ENCODE measurements at places on chromosomes 4 and X. TPM values are rescaled to one million over a fixed set of nuclear protein-coding genes. Genes with fewer than 3 reads are reported as not detected.

Gene GLOD5
- not detected for total RNA-seq

Gene NALF2
- total RNA-seq = 0.13 TPM

Gene MAGEA10
- not detected for total RNA-seq

Gene KANTR
- total RNA-seq = 10.1 TPM

Gene SPANXA1
- not detected for total RNA-seq

Gene MTTP
- not detected for total RNA-seq

Gene CLCN4
- total RNA-seq = 0.37 TPM

Gene ENOPH1
- total RNA-seq = 22.4 TPM

Gene DCAF8L2
- not detected for total RNA-seq

Gene USP17L12
- not detected for total RNA-seq

Gene CCDC160
- total RNA-seq = not detected

Gene IL1RAPL1
- total RNA-seq = not detected

Gene BANK1
- 11.9 TPM for total RNA-seq

Gene CTAG2
- total RNA-seq = not detected

Gene CPZ
- total RNA-seq = not detected

Gene APLN
- total RNA-seq = not detected

Gene MAGEA2B
- not detected for total RNA-seq

Gene BEX1
- 0.81 TPM for total RNA-seq

Gene SHOX
- total RNA-seq = not detected

Gene KLHL34
- 0.73 TPM for total RNA-seq

Gene CCNA2
- total RNA-seq = 0.25 TPM

Gene PGRMC2
- 39.3 TPM for total RNA-seq

Gene PLP1
- total RNA-seq = not detected

Gene RIPPLY1
- not detected for total RNA-seq

Gene FRMPD4
- not detected for total RNA-seq

Gene PARM1
- total RNA-seq = 0.13 TPM

Gene SRPX2
- total RNA-seq = not detected

Gene TLR10
- total RNA-seq = 1.1 TPM

Gene FIP1L1
- total RNA-seq = 80.7 TPM

Gene CFAP299
- total RNA-seq = not detected

Gene LIMCH1
- not detected for total RNA-seq

Gene APBB2
- total RNA-seq = 0.60 TPM

Gene UGT2B10
- total RNA-seq = not detected

Gene ADGRG4
- not detected for total RNA-seq

Gene EOLA2
- total RNA-seq = 63.9 TPM
